Activated CD8-positive, alpha-beta memory T cell treated with anti-CD3 and anti-CD28 coated beads, Interleukin-2, amount 50 U/mL, for 4 hours (primary cell): ENCODE measurements at places on chromosomes 12 and 14.

- peak; percentile 36 for DNase-seq
Observed at GRCh38 chr14:68977718-68978171, 1.4 kb downstream of the ACTN1 start.

DNA sequence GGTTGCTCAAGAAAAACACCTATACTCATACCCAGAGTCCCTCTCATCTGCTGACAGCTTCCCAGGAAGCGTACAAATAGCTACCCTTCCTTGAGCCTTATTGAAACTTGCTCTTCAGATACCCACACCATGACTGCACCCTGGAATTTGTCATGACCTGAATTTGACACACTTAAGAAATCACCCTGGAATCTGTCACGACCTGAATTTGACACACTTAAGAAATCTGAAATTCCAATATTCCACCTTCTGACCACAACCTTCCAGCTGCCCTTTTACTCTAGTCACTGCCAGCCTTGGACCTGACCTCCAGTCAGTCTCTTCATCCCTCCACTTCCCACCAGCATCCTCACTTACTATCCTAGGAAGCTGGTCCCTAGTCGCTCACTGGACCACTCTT is 1.1 kb upstream of the HAL start:
- no peak for DNase-seq

- peak; percentile 74 for DNase-seq
Observed at GRCh38 chr12:121579981-121580868, 598 bp downstream of the KDM2B start.

DNA sequence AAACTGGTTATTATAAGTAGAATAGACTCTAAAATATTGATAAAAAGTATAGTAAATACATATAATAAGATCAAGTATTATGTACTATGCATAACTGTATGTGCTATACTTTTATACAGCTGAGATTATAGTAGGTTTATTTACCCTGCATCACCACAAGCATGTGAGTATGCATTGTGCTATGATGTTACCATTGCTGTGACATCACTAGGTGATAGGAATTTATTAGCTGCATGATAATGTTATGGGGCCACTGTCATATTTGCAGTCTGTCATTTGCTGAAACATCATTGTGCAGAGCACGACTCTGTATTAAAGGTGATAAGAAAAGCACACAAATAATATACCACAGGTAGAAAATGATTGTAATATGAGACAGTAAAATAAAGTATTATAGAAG is 385.6 kb downstream of the ZFP36L1 start:
- DNase-seq, result no peak

DNA sequence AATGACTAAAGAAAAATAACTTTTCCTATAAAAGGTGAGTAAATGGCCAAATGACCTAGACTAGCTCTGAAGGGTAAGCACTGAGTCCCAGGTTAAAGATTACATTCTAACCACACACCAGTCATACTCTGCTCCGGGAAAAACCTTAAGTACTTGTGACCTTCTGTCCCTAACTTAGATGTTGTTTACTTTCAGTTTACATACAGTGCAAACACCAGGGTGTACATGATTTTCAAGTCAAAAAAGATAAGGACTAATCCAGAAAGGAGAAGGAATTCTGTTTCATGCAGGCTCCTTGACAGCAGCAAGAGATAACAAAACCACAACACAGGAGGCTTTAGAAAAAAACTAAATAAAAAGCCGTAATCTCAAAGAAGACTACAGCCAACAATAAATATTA is 174.2 kb downstream of the PPM1H start:
- DNase-seq, result no peak

DNA sequence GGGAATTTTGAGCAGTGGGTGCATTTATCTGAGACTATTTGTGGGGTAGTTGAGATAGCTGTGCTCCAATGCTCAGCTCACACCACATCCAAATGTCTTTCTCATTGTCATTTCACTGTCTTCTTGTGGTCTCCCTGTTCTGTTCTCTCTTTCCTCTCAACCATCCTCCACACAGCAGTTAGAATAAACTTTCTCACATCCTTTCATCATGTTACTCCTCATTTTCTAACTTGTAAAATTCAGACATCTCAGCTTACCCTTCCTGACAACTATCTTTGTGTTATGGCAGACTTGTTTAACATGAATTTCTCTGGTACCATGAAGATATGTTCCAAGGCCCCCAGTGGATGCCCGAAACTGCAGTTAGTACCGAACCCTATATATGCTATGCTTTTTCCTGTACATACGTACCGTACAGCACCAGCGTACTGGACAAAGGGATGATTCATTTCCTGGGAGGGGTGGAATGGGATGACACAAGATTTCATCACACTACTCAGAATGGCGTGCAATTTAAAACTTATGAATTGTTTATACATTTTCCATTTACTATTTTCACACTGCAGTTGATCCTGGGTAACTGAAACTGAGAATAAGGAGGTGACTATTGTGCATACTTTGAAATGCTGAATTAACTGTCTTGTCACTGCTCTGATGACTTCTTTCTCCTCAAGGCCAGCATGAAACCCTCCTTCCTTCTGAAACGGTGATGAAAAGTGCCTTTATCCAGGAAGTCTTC is 177.1 kb upstream of the SLC38A2 start:
- no peak for DNase-seq

GRCh38 chr12:90075685-90076084 is 367.0 kb upstream of the ATP2B1 start:
- no peak for DNase-seq

- no peak for DNase-seq
Observed at GRCh38 chr12:106704081-106704480, 70.4 kb upstream of the RIC8B start.
